ENCODE measurements at places on chromosomes 1 and 21.

DNA sequence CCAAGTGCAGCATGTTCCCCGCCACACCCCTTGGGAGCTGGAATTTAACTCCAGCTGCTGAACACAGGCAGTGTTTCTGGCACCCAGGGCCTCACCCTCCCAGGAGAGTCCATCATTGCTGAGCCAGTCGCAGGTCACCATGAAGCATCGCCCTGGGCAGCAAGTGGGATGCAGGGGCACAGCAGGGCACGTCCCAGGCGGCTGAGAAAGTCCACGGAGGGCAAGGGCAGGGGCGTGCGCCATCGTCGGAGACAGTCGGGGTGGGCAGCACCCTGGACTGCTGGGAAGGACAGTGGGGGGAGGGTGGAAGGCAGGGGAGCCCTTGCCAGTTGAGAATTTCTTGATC lies 69.2 kb upstream of the PDE9A start:
- DNase-seq: no peak

DNA sequence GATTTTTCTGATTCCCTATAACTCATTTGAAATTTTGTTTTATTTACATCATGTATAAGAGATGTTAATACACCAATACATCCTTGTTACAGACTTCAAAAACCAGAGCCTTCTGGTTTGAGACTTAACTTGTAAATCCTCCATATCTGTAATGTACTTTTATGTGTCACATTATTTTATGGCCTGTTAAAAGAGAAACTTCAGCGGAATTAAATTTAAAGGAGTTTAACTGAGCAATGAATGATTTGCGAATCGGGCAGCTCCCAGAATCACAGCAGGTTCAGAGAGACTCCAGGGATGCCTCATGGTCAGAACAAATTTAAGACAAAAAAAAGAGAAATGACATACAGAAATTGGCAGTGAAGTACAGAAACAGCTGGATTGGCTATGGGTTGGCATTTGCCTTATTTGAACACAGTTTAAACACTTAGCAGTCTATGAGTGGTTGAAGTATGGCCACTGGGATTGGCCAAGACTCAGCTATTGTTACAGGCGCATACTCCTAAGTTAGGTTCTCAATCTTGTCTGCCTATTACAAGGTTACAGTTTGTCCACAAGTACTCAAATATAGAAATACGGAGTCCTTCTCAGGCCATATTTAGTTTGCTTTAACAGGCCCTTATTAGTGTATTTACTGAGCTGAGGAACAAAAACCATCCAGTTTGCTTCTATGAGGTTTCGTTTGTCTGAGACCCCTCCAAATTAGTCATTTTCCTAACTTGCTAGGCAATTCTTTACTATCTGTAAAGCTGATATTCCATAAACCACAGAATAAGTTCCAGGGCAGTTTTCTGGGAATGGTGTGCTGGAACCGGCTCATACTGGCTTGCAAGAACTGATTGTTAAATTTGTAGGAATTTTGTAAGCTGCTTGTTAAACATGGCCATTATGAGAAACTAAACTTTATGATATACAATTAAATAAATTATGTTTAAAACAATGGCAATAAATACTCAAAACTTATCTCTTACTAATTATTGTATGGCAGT lies 56.2 kb upstream of the WDR26 start:
- no peak for DNase-seq

DNA sequence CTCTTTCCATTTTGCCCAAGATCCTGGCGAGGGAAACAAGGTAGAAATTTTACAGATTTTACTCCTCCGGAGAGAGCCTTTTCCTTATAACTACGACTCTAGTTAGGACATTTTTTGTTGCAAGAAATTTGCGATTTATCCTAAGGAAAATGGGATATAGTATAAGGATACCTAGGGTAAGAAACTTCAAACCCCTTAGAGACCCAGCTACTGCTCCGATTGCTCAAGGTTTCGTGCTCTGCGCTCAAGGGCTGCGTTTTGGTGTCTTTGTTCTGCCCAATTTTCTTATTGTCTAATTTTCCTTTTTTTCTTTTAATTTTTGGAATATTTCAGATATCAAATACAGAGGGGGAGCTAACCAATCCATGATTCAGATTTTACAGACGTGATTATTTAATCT lies 1.5 kb downstream of the TTC3 start:
- no peak for DNase-seq

- peak; percentile 84 for DNase-seq
Measured at GRCh38 chr1:67429011-67429527, 1.1 kb downstream of the SERBP1 start.

GRCh38 chr1:55623311-55623710 lies 408.1 kb upstream of the USP24 start:
- DNase-seq: no peak

- no peak for DNase-seq
Measured at GRCh38 chr1:4019606-4020331, 119.7 kb upstream of the C1orf174 start.

DNA sequence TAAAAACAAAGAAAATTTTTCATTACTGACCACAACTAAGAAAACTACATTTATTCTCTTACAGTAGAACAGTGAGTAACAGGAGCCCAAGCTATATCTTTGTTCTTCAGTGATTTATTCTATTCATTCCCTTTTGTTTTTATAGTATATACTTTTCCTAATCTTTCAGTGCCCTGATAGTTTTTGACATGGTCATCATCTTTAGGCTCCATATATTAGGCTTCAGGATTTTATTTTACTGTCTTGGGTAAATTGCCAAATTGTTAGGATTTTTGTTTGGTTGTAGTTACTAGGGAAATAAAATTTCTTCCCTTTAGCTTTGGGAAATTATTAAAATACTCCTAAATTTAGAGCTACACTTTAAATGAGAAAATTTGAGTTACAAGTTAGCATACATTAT lies 10.3 kb downstream of the FBXO28 start:
- no peak for DNase-seq

GRCh38 chr1:85149805-85150204 lies 51.0 kb downstream of the SYDE2 start:
- no peak for DNase-seq

DNA sequence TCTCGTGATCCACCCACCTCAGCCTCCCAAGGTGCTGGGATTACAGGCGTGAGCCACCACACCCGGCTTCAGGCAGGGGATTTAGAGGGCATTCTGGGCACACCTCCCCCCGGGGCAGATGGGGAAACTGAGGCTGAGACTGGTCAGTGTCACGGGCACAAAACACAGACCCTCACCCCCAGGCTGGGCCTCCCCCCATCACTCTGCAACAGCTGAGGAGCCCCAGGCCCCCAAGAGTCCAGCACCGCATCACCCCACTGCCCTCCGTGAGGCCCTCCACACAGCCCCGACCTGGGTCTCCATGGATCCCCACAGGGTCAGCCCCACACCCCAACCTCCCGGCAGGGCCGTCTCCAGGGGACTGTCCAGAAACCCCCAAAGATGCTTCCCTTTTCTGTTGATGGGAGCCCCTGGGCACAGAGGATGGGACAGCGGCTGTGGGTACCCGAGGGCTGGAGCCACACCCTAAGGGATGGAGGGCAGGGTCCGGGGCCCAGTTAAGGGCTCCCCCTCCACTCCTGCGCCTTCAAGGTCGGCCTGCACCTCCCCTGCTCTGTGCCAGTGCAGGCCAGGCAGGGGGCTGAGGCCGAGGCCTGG lies 11.0 kb downstream of the TNFRSF14 start:
- no peak for DNase-seq

GRCh38 chr1:163257763-163258162 lies 55.0 kb upstream of the RGS5 start:
- no peak for DNase-seq

- peak; percentile 21 for DNase-seq
Measured at GRCh38 chr1:41242342-41243078, 404 bp upstream of the SCMH1 start.

GRCh38 chr1:112255080-112255479 lies 140.9 kb upstream of the CTTNBP2NL start:
- no peak for DNase-seq

GRCh38 chr1:10031461-10031860 lies 1.3 kb upstream of the UBE4B start:
- DNase-seq: no peak

- DNase-seq: no peak
Measured at GRCh38 chr1:2639607-2640521, 7.0 kb upstream of the MMEL1 start.

DNA sequence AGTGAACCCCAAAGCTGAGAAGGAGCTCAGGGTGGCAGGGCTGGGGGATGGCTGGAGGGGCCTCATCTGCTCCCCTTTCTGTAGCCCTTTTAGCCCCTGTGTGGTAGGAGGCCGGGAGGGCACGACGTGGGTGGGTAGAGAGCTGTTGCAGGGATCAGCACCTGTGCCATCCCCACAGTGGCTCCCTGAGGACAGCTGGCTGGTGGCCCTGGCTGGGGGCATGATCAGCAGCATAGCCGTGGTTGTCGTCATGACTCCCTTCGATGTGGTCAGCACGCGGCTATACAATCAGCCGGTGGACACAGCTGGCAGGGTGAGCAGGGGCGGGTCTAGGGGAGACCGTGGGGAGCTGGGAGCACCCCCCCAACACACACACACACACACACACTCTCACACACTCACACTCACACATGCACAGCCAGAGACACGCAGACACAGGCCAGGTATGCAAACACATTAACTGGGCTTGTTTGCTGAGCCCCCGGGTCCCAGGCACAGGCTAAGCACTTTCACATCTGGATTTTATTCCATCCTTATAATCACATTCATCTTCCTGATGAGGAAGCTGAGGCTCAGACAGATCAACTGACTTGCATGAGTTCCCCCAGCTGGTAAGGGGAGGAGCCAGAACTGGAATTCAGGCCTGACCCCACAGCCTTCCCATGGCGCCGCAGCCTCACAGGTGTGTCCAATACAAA lies 2.5 kb downstream of the SLC25A34 start:
- no peak for DNase-seq

DNA sequence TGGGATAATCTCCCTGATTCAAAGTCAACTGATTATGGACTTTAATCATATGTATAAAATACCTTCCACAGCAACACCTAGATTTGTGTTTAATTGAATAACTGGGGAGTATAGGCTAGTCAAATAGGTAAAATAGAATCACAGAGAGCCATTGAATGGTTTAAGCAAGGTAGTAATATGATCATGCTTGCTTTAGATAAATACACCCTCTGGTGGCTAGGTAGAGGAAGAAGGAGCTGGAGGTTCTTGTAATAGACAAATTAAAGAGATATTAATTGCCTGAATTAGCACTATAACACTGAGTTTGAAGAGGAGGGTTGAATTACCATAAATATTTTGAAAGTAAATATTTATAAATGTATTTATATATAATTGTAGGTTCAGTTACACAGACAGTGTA lies 40.3 kb downstream of the DIRAS3 start:
- no peak for DNase-seq

GRCh38 chr1:168783458-168784210 lies 54.6 kb upstream of the DPT start:
- no peak for DNase-seq

DNA sequence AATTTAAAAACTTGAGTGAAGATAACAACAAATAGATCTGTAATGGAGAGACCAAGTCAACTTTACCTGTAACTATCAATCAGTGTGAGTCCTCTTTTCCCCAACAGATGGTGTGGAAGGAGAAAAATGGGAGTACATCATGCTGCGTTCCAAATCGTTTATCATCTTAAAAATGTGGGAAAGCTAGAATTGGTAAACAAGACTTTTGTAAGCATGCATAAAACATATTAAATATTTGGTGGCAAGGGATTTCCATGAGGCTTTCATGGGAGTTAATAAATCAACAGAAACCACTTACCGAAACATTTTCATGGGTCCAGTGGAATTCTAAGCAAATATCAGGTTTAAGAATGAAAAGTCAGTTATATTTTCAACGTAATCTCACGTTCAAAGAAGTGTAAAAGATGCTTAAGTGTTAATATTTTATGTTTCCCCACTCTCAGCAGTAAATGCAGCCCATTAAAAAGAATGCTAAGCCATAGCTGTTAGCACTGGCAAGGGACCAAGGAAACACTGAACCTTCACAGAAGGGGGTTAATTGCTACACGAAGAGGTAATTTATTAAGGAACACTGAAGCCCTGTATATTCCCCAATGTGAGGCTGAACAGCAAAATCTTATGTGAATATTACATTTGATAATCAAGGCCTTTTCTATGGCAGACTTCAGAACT lies 117.0 kb downstream of the ZC3H11B start:
- no peak for DNase-seq

- DNase-seq: no peak
Measured at GRCh38 chr1:202084791-202085681, 37.7 kb upstream of the GPR37L1 start.

DNA sequence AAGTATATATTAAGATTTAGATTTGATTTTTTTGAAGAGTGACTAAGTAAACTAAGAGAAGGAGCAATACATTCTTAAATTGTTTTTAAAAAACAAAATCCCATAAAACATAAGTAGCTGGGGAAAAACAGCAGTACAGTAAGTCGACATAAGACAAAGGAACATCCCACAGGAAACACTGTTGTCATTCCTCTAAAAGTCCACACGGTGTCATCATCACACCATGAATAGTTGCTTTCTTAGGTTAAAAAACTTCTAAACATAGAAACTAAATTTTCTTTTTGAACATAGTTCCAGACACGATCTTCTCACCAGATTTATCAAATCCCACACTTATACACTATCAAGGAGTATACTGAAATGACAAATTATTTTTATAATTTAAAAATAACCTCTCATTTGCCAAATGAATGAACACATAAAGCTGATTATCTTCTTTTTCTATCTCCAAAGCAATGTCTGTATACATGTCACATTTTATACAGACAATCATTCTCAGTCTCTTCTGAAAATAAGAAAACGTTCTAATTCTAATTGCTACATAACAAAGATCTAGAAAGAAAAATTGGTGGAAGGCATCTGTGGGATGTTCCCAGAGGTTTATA lies 15.8 kb downstream of the ODF2L start:
- peak; percentile 39 for DNase-seq
